ENCODE measurements at places on chromosomes 6 and 20.

GRCh38 chr6:170164271-170164900, 126.5 kb downstream of the DLL1 start:
- no peak for DNase-seq

GRCh38 chr20:6355754-6356451, 233.1 kb upstream of the FERMT1 start:
- no peak for DNase-seq

GRCh38 chr6:118367314-118367713, 180.8 kb upstream of the PLN start:
- no peak for DNase-seq

- no peak for DNase-seq
Observed at GRCh38 chr6:129672881-129673631, 36.9 kb downstream of the ARHGAP18 start.

DNA sequence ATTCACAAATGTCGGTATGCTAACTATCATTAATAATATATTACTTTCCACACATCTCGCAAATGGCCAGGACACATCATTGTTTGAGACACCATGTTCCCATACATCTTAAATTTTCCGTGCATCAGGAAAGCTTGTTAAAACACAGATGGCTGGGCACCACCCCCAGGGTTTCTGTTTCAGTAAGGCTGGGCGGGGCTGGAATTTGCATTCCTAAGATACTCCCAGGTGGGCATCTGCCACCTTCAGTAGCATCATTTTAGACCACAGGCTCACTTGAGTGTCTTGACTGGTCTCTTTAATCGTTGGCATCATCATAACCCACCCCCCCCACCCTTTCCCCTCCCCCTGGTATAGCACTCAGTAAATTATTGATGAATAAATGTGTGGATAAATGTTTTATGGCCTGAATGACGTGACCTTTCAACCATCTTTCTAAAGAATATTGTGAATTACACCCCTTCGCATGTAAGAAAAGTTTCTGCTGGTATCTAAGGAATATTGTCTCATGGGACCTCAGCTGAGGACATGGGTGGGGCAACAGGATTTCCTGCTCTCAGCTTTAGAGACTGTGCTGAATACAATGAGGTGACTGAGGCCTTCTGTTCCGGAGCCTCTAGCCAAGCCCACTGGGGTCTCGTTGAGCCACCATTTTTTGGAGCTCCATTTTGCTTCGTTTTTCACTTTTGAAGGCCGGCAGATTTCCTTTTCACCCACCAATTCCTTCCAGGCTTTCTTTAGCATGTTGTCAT, 124.1 kb upstream of the NEDD9 start:
- no peak for DNase-seq

DNA sequence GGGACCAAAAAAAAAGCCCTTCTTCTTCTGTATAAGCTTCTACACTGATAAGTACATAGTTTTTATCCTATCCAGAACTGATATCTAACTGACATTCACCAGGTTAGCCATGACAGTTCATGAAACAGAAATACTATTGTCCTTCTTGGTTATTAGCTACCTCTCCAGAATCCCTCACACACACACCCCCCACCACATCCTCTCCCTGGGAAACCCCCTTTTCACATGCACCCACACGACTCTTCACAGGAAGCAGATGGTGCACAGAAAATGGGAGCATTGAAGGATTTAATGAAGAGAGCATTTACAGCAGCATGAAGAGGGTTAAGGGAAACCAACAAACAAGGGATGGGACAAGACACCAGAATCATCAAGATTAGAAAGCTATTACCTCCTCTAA, 88.9 kb downstream of the FHL5 start:
- DNase-seq = no peak

DNA sequence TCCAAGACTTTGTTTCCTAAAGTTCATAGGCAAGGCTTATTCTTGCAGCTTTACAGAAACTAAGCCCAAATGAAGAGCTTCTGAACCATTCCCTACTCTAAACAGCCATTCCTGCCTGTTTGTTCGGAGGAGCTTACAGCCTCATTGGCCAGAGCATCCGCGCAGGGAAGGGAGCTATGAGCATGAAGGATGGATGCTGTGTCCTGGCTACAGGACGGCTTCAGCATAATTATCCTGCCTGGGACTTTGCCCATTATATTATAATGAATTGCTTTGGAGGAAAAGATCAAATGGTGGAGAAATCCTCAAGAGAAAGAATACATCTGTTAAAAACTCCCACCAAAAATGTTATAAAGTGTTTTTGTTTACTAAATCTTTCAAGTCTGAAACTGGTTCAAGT, 378.2 kb upstream of the BTBD3 start:
- no peak for DNase-seq

- no peak for DNase-seq
Observed at GRCh38 chr6:44425951-44426350, 38.4 kb downstream of the CDC5L start.

DNA sequence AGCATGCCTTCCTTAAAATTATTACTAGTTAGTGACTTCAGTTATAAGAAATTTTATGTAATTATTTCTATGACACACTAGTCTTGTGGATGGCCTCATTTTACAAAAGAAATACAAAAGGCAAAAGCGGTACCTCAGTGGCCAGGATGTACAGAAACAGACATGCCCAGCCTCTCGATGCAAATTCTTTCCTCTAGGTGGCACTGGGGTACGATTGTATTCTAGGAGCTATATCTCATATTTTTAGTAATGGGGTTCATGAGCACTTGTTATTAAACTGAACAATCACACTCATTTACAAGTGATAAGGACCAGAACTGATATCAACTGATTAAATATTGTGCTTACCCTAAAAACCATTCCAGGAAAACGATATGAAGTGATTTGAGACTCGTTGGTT, 59.8 kb downstream of the SOD2 start:
- no peak for DNase-seq

GRCh38 chr6:64990652-64991304, 716.2 kb downstream of the EYS start:
- no peak for DNase-seq
